Heart right ventricle (tissue), 16 donors: ENCODE measurements at places on chromosomes 2 and 18.

DNA sequence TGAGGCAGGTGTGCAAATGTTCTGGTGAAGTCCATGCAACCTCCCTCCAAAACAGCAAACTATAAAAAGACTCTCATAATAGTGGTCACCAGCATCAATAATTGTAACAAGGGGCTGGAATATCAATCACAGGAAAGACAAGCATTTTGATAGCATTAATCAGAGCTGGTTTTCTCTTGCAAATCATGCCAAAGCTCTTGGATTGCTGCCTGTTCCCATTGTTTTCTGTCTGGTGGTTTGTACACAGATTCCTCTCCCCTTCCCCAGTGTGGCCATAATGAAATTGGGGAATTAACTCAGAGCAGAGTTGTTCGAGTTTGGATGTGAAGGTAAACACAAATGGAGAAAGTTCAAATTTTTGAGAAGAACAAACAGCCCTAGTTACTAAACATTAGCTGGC is 134.2 kb downstream of the CDCA7 start:
- DNase-seq, result no peak

DNA sequence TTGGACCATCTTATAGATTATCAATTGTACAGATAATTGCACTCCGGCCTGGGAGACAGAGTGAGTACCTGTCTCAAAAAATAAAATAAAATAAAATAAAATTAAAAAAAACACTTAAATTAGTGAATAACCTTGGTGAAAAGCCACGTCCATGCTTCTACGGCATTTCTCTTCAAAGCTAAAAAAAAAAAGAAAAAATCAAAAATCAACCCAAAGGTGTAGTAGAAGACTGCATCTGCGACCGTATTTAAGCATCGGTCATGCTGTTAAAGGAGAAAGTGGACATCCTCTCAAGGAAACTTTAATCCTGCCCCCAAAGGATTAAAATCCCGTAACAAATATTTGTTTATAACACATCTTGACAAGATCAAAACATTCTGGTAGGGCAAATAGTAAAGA is 350 bp upstream of the RNF138 start:
- DNase-seq, result no peak

GRCh38 chr2:200077838-200078237 is 122.5 kb downstream of the MAIP1 start:
- no peak for DNase-seq

DNA sequence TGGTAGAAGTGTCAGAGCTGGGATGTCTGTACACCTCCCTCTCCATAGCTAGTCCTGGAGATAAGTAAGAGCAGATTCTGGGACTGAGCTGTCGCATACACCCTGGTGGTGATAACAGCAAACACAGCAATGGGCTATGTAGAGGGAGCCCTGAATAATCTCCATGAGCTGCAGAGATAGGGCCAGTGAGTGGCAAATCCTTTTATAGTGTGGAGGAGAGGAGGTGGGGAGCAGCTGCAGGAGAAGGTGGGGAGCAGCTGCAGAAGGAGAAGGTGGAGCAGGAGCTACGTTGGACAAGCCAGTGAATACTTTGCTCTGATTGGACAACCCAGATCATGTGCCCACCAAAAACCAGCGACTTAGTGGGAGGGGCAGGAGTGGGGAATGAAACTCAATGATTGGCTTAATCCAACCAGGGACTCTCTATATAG is 85.5 kb downstream of the TMEM247 start:
- DNase-seq, result no peak

GRCh38 chr2:202018950-202019349 is 14.7 kb upstream of the FZD7 start:
- no peak for DNase-seq

- no peak for DNase-seq
Measured at GRCh38 chr2:107729440-107729839, 97.3 kb upstream of the RGPD4 start.

DNA sequence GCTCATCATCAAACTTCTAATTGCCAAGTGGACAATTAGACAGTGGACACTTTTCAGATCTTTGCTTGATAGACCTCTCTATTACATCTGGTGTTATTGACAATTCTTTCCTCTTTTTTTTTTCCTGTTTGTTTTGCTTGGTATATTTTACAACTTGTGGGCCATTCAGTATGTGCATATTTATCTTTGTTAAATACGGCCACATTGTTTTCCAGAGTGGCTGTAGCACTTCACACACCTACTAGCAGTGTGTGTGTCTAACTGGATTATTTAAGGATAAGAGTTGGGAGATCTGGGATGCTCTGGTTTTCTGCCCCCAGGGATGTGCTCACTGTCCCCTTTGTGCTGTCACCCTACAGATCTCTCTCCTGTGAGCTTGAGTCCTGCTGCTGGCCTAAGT is 4.1 kb upstream of the SLC4A5 start:
- no peak for DNase-seq

GRCh38 chr2:151206446-151206968 is 55.2 kb downstream of the RBM43 start:
- no peak for DNase-seq

DNA sequence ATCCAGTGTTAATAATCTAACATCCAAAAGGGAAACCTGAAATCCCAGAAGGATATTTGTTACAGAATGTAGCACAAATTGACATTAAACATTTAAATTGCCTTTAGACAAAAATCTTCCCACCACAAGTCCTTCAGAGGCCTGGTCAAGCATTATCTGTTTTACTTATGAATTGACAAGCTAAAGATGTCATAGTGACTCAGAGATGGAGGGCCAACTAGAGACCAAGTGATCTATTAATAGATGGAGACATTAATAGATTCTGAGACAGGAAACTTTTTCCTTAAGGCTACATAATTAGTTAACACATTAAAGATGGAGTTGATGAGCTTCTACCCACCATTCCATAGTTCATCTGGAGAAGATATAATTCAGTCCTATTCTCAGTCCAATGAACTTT is 526.2 kb downstream of the IRS1 start:
- DNase-seq, result no peak

GRCh38 chr2:136647039-136647438 is 118.3 kb upstream of the THSD7B start:
- DNase-seq, result no peak

DNA sequence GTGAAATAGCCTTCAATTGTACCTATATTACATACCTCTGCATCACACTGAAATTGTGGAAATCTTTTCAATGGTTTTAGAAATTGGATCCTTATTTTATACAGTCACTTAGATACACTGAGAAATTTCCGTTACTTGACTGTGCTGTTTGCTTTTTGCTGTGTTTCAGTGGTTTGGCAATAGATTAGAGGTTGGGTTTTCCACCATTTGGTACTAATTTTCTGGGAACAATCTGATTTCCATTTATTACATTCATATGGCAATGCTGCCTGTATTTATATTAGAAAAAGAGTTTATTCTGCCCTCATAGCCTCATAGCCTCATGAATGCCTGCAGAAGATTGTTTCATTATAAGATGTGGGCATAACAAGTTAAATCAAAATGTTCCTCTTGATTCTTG is 285.0 kb downstream of the GULP1 start:
- DNase-seq, result no peak

DNA sequence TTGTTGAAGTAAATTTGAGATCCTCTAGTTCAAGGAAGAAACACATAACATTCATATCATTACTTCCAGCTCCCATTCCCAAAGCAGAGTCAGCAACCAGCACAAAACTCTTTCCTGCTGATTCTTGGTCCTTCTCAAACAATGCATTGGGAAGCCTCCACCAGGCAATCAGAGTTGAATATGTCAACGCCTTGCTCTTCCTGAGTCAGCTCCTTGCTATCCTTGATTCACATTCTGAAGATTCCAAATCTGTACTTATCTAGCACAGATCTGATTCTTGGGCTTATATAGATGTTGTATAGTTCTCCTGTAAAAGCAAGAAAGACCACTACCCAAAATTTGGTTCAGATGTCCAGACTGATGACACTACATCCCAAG is 29.6 kb downstream of the CFAP210 start:
- no peak for DNase-seq
